ENCODE measurements at places on chromosomes 13 and 19.

DNA sequence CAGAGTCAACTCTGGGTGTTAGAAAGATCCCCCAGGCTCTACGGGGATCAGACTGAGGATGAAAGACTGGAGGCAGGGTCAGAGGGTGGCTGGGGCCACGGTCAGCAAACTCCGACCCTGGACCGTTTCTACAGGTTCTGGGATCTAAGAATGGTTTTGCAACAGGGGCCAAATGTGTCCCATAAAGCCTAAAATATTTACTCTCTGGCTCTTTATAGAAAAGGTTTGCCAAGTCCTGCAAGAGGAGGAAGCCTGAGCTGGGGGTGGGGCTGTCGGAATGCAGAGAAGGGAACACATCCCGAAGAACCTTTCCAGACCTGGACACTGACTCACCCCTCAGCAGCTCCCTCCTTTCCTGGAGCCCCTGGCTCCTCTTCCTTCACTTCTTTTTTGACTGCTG lies 20.7 kb downstream of the LIG1 start:
- no peak for DNase-seq

DNA sequence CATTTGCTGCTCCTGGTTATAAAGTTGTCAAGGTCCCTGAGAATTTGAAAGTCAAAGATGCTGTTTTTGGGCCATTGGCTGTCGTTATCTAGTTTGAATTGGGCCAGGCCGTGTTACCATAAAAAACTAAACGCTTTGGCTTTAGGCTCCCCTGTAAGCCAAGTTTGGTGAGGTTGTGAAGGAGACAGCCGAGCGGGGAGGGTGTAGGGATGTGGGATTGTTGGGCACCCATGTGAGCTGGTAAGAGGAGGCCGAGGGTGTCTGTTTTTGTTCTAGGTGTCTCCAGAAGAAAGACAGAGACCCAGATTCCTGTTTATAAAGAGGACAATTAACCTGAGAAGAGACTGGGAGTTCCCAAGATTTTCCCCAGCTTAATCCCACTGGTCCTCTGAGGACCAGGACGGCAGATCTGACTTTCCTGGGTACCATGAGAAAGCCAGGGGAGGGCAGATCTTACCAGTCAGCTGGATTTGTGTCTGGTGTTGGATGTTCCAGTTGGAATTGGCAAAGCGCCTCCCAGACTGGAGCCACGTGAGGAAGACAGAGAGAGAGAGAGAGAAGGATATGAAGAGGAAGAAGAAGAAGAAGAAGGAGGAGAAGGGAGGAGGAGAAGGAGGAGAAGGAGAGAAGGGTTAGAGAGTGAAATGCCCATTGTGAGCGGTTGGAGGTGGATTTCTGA lies 25.1 kb downstream of the TMEM255B start:
- no peak for DNase-seq

- no peak for DNase-seq
These were observed 1.0 kb upstream of the KRI1 start for GRCh38 chr19:10566658-10567410.

- DNase-seq: no peak
These were observed 40.6 kb downstream of the PHF11 start for GRCh38 chr13:49536144-49536873.

GRCh38 chr19:14507704-14508542 lies 10.3 kb downstream of the DNAJB1 start:
- no peak for DNase-seq

DNA sequence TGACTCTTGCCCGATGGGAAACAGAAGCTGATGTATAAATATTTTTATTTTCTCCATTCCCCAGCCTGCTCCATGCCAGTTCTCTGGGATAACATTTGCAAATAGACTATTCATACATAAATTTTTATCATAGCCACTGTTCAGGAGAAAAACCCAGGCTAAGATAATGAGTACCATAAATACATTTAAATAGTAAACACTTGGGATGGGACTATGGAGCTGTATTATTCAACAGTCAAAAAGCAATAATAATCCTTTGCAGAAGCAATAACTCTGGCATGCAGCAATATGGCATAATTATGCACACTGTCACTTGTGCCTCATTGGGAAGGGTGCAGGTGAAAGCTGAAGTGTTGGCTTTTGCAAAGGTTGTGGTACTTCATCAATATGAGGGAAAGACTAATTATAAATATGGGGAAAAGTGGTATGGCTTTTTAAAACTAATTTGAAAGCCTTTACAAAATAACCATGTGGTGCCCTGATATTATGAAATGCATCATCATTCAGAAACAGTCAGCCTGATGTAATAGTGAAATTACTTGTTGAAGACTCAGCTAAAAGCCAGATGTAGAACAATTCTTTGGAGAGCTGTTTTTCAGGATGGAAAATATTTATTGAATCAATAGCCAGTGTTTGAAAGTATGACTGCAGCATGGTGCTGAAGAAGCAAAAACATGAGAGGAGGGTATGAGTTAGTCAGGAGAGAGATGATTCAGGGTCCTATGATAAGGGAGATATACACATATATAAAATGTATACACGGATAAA lies 2476.7 kb downstream of the PCDH9 start:
- DNase-seq: no peak

DNA sequence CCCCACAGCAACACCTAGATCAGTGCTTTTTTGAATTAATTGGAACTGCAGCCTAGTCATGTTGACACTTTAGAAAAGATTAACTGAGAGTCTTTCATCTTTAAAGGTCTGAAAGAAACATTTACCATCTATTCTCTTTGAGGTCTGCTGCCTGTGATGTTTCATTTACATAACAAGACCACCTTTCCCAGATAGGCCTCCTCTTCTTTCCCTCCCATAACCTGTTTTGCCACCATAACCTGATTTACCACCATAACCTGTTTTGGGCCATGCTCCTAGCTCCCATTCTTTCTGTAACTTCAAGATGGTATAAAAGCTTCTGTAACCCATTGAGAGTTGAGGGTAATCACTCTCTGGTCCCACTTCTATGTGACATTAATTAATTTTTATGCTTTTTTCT lies 320.8 kb downstream of the PCDH20 start:
- no peak for DNase-seq

GRCh38 chr13:109331898-109332297 lies 454.5 kb downstream of the IRS2 start:
- no peak for DNase-seq

GRCh38 chr19:13290741-13291140 lies 140.5 kb downstream of the IER2 start:
- DNase-seq: no peak

GRCh38 chr13:100542826-100543156 lies 45.8 kb downstream of the GGACT start:
- no peak for DNase-seq

DNA sequence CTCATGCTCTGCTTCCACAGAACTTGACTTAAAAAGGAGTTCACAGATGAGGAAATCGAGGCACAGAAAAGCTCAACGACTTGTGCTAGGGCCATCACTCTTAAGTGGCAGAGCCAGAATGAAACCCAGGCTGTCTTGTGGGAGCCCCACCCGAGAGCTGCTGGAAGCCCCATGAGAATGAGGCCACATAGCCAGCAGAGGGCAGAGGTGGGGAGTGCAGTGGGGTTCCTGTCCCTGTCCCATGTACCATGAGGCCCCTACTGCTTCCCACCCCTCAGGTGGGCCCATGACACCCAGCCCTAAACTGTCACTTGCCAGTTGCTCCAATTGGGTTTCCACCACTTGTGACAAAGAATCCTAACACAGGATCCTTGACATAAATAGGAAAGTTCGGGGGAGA lies 175.9 kb downstream of the IRS2 start:
- DNase-seq: no peak

DNA sequence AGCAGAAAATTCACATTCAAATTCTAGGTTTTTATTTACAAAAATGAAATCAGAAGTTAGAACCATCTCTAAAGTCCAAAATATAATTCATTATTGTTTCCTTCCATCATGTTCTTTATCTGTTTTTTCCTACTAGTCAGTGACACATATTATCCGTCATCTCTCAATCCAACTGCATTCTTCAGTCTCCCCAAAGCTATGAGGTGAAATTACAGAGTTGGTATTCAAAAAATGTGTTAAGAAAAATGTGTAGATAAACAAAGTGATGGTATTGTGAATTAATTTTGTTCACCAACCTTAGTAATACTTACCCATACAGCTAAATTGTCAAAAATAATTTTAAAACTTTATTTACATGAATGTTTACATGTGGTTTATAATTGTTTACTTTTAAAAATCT lies 448.7 kb upstream of the MIR17HG start:
- no peak for DNase-seq

GRCh38 chr13:112183532-112184090 lies 116.7 kb downstream of the SOX1 start:
- DNase-seq: no peak

- no peak for DNase-seq
These were observed 2.3 kb downstream of the MAP3K10 start for GRCh38 chr19:40193587-40193849.

DNA sequence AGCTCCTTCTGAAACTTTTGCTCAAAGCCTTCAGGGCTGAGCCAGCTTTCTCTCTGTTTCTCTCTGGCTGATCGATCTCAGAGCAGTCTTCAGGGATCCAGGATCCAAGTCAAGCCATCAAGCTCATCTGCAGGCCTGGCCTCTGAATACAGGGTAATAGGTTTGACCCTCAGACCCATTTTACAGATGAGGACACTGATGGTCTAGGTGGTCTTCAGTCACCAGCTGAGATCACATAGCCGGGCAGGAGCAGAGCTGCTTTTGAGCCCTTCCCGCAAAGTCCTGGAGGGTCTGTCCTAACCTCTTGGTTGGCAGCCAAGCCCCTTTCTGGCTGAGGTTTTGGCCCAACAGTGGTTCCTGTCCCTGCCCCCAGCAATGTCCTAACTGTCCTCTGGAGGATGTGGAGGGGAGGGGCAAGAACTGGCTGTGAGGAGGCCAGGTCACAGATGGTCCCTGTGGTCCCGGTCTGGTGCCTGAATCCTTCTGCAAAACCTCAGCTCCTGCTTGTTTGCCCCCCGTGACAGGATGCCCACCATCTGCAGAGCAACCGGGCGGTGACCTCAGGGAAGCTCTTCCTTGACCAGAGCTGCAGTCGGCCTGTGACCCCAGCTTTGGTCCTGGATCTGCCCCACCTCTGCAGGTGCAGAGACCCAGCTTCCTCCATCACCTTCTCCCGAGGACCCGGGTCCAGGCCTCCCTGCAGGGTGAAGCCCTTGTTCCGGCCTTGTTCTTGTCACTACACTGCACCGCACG lies 5.8 kb upstream of the PEAK3 start:
- no peak for DNase-seq

DNA sequence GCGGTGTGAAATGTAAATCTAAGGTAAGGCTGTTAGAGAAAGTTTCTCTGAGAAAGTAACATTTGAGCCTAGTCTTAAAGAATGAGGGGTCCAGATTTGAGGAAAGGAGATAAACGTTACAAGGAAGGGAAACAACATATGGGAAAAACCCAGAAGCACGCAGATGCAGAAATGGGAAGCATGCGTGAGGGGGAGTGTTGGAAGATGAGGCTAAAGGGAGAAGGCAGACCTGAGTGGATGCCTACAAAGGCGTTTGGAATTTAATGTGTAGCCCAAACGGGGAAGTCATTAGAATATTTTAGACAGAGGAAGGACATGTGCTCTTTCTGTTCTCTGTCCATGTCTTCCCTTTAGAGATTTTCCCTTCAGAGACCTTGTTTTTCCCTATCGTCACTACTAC lies 61.0 kb downstream of the TPT1 start:
- DNase-seq: no peak

- DNase-seq: no peak
These were observed 11.0 kb upstream of the KLK14 start for GRCh38 chr19:51093510-51094345.

DNA sequence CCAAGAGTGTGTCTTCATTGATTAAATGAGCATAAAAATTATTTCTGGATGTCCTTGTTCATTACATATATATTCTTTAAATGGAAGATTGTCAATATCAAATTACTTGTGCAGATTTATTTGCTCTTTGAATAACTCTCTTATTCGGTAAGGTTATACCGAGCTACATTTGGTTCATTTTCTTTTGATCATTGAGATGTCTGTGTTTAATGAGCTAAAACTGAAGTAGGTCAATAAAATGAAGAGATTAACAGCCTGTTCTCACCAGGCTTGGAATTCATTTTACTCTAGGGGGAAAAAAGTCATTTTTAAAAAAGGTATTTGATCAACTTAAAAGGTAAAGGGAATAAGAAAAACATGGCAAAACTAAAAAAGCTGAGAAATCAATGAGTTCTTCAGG lies 10.6 kb downstream of the GPC5 start:
- no peak for DNase-seq

DNA sequence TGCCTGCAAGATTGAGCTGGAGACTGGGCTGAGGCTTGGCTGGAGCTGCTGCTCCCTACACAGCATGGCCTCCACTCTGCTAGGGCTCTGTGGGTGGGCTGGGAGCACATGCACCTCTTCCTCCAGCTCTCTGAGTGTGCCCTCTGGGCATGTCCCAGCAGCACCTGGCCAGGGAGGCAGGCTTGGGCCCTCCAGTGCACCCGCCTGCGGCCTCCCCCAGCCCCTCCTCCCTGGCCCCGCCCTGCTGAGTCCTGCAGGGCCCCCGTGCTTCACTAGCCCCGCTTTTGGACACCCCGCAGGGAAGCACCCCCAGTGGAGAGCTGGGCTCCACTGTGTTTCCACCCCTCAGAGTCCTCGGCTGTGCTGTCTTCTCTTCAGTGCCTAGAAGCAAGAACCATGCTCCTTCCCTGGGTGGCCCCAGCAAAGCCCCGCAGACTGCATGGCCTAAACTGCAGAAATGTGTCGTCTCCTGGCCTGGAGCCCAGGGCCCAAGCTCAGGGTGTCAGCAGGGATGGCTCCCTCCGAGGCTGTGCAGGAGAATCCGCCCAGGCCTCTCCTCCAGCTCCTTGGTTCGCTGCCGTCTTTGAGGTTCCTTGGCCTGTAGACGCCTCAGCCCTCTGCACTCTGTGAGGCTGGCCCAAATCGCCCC lies 5.0 kb upstream of the TEX29 start:
- no peak for DNase-seq

DNA sequence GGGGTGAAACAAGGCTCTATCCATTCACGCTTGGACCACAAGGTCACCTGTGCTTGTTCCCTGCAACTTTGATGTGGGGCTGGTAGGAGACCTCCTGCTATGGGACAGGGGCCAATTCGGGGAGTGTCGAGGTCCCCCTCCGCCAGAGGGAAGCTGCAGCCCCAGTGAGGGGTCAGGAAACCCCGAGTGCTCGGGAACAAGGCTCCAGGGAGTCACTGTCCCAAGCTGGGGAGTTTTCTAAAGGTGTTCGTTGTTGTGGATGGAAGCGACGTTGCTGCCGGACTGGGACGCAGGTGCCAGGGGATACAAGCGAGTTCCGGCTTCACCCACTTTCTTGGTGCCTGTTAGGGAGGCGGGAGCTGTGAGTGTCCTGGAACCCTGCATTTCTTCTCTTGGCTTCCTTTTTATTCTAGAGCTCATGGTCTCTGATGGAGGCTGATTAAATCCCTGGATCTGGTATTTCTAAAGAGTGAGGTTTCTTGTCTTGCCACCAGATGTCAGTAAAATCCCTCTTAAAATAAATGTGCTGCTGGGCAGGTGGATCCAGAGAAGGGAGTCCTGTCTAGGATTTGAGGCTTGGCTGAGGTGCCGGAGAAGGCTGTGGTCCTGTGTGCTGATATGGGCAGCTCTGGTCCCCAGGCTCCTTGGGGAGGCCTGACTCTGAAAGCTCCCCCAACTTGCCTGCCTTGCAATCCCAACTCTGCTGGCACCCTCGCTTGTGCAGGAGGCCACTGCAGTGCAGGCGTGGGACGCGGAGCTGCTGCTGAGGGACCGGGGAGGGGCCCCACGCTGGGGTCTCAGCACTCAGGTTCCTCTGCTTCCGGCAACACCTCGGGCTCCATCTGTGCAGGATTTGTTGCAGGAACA lies 153.9 kb downstream of the TEX29 start:
- DNase-seq: no peak

- no peak for DNase-seq
These were observed 33.0 kb upstream of the ADGRE5 start for GRCh38 chr19:14347999-14348889.
